ENCODE measurements at places on chromosomes 7 and 10.

GRCh38 chr7:134186801-134187200 lies 59.7 kb downstream of the LRGUK start:
- no peak for DNase-seq

GRCh38 chr10:12434277-12434676 lies 84.9 kb downstream of the CAMK1D start:
- DNase-seq, result no peak

DNA sequence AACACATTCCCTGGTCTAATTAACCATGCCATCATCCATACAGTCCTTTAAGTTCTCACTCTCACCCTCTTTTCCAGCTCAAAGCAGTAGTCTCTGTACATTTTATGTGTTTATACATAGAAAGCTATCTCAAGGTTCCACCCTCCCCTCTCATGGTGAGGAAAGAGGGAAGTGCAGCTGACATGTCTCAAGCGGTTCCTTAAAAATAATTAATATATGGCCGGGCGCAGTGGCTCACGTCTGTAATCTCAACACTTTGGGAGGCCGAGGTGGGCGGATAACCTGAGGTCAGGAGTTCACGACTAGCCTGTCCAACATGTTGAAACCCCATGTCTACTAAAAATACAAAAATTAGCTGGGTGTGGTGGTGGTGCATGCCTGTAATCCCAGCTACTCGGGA lies 36.7 kb downstream of the ZC3HAV1 start:
- DNase-seq, result no peak

- no peak for DNase-seq
Measured at GRCh38 chr10:3374914-3375313, 202.3 kb upstream of the PITRM1 start.

- DNase-seq, result no peak
Measured at GRCh38 chr10:112223725-112224124, 40.2 kb upstream of the GPAM start.

DNA sequence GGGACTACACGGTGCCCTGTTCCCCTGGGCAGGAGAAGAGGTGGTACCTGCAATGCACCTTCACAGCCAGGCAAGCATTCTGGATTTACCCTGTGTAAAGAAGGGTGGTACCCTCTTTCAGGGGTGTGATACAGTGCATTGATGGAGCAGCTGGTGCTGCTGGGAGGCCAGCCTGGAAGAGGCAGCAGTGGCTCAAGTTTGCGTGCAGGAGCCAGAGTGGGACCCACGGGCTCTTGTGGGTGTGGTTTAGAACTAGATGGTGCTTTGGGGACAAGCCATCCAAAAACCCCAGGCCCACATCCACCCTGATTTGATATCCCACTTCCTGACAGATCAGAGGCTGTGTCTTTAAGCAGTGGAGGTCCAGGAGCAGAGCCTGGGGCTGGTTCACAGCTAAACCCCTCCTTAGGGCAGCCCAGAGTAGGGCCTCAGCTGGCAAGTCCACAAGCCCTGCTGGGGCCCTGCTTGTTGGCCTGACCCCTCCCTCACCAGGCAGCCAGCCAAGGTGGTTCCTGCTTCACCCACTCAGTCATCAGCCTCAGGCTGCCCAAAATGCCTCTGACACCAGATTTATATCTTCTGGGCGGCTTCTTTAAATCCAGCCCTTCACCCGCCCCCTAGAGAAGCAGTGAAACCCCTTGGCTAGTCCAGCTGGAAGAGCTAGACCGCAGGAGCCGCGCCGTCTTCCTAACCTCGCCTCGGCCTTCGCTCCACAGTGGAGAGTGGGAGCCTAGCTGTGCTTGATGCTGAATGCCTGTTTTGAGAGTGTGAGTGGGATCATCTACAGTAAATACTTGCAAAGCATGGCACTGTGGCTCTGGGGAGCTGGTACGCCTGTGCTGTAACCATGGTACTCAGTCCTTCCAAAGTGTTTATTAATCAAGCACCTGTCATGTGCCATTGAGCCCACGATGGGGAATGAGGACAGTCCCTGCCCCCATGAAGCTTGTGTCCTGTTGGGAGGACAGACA lies 1.4 kb upstream of the ASIC3 start:
- no peak for DNase-seq

GRCh38 chr10:3009341-3009740 lies 58.0 kb upstream of the PFKP start:
- no peak for DNase-seq

DNA sequence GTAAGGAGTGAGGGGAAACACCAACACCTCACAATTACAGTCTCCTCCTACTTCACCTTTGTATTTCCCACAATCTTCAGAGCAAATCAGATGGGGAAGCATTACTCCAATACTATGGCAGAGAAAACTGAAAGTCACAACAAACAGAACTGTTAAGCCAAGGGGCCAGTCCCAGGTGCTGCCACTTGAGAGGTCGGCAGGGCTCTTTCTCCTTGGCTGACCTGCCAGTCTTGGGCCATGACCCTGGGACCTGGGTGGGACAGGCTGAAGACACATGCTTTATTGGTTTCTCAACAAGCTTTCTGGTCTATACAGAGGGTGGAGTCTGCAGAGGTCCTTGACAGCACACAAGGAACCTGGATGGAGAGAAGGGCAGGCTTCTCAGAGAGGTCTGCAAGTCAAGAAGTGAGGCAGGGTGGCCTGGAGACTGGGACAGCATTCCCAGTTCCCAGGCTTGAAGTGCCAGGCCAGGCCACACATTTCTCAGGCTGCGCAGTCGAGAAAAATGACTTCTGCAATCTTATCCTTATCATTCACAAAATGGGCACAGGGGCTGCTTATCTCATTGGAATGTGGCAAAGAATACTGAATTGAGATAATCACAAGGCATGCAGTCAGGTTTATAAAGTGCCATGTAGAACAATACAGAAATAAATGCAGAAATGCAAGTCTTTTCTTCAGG lies 301.0 kb downstream of the CXCL12 start:
- DNase-seq, result no peak

GRCh38 chr7:100266576-100267354 lies 40.7 kb upstream of the SPDYE3 start:
- no peak for DNase-seq

DNA sequence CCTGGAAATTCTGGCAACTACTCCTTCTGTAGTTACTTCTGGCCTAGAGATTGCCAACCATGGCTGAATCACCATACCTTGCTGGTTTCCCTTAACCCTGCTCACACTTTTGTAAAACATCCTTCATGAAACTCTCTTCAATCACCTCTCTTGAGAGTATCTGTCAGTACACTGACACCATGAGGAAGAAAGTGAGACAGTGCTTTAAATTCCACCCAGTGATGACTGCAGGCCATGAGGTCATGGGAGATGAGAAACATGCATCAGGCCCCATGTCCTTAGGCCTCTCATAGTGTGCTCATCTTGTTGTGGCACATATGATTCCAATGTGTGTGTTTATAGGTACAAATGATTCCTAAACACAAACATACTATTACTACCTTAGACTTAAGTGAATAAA lies 24.6 kb upstream of the NAMPT start:
- no peak for DNase-seq

DNA sequence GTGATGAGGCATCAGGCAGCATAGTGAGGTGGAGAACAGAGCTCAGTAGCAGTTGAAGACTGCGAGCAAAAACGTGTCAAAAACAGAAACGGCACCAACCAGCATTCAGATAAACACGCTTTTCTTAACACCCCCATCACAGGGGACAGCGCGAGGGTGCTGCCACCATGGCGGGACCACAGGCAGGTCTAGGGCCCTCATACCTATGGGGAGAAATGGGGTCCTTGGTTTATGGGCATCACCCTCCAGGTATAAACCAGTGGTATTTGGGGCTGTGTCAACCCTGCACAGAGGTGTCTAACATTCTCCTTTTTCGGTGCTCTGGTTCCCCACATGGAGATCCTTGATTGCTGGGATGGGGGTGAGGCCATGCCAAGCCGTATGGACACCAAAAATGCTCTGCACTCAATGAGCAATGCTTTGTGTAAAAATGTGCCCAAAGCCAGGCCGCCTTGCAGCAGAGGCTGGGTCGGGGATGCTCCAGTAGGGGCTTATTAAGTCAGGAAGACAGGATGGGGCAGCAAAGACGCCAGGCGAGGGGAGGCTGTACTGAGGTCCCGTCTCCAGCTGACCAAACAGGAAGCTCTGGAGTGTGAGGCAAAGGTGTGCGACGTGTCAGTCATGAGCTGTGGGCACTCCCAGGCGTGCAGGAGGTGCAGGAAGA lies 191.5 kb downstream of the WDR37 start:
- DNase-seq, result no peak

DNA sequence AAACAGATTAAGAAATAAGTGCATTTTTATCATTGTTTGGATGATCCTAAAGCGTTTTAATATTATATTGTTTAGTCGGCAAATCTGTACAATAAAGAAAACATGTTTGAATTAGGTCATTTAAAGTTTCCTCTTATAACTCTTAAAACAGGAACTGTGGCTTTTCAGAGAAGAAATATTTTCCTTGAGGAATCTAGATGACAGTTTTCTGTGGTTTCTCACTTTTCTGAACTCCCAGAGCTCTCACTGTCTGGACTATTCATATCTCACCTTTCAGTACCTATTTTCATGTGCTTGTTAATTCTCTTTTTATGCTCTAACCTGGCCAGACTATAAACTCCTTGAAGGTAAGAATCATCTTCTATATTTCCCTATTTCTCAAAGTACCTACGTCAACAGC lies 135.1 kb downstream of the CHN2 start:
- DNase-seq, result no peak

DNA sequence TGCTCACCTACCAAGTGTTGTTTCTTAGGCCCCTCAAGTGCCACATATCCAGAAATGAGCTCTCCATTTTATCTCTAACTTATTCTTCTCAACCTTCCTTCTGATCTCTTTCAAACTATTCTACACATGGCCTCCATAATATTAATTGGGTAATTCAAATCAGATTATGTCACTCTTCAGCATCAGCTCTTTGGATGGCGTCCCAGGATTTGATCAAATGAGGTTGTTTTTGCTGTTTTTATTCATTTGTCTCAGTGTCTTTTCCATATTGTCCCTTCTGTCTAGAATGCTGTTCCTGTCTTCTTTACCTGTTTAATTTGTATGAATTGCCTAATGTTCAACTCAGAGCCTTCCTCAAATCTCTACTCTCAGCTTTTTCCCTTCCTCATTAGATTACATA lies 234.6 kb upstream of the CXCL12 start:
- no peak for DNase-seq

GRCh38 chr7:117282239-117282812 lies 40.5 kb downstream of the WNT2 start:
- no peak for DNase-seq

GRCh38 chr10:6128087-6128486 lies 39.3 kb downstream of the RBM17 start:
- no peak for DNase-seq

GRCh38 chr10:12592967-12593366 lies 243.6 kb downstream of the CAMK1D start:
- no peak for DNase-seq

GRCh38 chr7:149559711-149560110 lies 62.1 kb upstream of the ZNF746 start:
- DNase-seq, result no peak

All from stimulated activated CD8-positive, alpha-beta memory T cell treated with anti-CD3 and anti-CD28 coated beads, Interleukin-2, amount 100 ng/mL, for 48 hours (primary cell).